ENCODE measurements at places on chromosomes 11 and 22.
A peak's percentile ranks its signal among the peaks of the same experiment; 100 is the strongest.

GRCh38 chr11:86508604-86509587 lies 134.2 kb downstream of the CCDC81 start:
- no peak for DNase-seq

GRCh38 chr11:67410984-67411784 lies 4.3 kb upstream of the CARNS1 start:
- no peak for DNase-seq

- no peak for DNase-seq
These were observed 7.1 kb upstream of the ATG16L2 start for GRCh38 chr11:72807021-72807693.

- DNase-seq = no peak
These were observed 5.8 kb downstream of the CARS1 start for GRCh38 chr11:3051196-3052108.

- DNase-seq = no peak
These were observed 46.8 kb upstream of the NOX4 start for GRCh38 chr11:89537936-89538335.

DNA sequence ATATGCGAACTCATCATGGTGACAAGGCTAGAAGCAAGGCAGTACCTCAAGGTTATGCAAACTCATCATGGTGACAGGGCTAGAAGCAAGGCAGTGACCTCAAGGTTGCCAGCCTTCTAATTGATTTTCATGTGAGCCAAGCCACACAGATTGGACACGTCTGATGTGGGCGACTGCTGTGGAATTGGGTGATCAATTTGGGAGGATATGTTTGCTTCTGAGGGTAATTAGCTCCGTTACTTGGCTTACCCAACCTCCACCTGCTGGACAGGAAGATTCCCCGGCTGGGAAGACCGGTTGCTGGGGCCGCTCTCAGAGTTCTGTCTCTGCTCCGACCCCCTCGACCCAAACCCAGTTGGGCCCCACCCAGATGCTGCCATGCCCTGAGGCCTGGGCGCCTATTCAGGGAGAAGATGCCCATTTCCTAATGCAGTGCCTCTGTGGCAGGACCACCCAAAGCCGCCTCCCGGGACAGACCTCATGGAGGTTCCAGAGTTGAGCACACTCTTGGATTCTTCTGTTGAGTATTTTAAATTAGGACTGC lies 69.9 kb upstream of the SHANK2 start:
- no peak for DNase-seq

GRCh38 chr22:22022255-22022840 lies 39.8 kb upstream of the TOP3B start:
- no peak for DNase-seq

DNA sequence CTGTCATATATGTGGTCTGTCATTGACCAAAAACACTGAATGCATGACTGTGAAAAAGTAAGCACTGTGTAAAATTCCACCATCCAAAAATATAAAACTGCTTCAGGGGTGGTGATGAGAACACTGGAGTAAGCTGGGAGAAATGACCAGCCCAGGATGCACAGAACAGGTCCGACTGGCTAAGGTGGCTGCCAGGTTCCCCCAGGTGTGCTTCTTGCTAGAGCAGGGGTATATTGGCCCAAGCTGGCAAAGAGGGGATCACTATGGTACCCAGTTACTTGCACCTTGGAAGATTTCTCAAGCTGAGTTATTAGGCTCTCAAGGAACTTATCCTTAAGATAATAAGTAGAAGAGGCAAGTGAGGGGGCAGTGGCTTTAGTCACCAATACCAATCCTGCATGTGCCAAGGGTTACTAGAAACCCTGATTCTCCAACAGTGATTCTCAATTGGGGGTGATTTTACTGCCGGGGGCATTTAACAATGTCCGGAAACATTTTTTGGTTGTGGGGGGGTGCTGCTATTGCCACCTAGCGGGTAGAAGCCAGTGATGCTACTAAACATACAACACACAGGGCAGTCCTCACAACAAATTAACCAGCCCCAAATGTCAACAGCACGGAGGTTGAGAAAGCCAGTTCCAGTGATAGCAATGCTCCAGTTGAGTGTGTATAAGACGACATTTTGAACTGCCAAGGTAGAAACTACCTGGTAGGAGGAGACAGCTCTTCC lies 15.7 kb downstream of the SNU13 start:
- no peak for DNase-seq

GRCh38 chr11:33790040-33790439 lies 15.7 kb upstream of the FBXO3 start:
- DNase-seq = no peak

DNA sequence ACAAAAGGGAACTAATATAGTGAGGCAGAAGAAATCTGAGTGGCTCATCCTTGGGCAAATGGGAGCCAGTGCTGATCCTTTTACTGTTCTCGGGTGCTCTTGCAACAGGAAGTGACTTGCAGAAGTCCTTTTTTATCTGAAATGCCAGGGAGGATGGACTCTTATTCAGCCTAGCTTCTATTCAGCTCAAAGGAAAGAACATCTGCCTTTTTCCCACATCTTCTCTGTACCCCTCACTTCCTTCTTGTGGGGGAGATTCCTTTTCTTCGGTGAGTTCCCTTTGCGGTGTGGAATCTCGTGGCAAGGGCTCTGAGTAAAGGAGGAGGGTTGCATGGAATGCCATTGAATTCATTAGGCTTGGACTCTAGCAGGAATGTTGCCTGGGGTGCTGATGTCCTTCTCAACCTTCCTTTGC lies 76.2 kb downstream of the ZBTB16 start:
- DNase-seq = no peak

DNA sequence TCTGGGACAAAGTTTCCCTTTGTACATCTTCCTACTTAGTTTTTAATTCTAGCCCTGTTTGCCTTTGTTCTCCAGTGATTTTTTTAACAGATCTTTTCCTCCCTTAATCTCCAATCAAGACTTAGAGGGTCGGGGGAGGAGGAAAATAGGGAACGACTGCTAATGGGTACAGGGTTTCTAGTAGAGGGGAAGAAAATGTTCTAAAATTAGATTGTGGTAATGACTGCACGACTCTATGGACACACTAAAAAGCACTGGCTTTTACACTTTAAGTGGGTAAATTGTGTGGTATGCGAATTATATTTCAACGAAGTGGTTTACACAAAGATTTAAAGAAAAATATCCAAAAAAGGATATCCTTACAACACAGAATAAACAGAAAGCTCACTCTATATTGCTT lies 110.0 kb upstream of the SPON1 start:
- no peak for DNase-seq

GRCh38 chr11:125512106-125512505 lies 16.0 kb upstream of the FEZ1 start:
- DNase-seq = no peak

DNA sequence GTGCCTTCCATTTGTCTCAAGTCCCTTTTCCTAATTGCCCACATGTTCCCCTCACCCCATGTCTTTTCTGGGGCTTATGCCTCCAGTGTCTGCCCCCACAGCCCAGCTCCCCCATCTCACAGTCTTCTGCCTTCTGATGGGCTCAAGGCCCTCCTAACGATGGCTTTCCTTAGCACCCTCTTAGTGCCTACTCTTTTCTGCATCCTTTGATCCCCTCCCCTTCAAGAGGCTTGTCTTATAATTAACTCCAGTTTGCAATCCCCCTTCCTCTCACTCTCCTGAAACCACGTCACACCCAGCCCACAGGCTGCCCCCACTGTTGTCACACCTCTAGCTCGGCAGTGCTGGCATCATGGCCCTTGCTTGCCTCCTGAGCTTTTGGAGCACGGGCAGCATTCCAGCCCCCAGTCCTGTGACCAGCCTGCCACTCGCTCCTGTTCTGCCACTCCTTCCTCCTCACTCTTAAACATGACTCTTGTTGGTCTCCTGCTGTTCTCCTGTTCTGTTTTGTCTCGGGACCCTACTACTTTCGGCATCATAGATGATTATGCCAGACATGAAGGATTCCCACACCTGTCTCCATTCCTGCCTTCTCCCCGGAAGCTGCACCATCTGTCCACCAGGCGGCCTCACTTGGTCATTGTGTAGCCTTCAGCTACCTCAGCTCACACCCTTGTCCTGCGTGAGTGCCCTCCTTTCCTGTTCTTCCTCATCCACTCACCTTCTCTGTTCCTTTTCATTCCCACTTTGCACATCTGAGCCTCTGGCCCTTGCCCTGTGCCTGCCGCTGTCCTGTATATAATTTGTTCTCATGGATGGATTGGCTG lies 26.1 kb downstream of the UBE2L3 start:
- no peak for DNase-seq

DNA sequence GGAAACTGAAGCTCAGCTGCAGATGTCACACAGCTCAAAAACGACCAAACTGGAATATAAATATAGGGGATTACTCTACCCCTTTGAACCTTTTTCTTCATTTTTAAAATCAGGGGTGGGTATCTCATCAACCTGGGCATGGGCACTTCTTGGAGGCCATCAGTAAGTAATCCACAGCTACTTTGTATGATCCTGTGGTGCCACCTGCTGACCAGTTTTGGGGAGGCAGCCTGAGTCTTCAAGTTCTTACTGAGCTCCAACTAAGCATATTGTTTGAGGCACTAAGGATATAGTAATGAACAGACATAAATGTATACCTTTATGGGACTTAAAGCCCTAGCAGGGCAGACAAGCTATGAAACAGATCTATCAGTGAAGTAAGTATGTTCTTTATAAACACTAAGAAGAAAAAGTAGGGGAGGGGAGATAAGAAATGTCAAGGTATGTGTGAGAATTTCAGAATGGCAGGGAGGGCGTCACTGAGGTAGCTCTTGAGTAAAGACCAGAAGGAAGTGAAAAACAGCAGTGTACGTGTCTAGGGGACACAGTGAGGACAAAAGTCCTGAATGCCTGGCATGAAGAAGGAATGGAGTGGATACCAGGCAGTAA lies 18.4 kb downstream of the TUB start:
- DNase-seq = peak; percentile 61

GRCh38 chr11:121589946-121590537 lies 137.3 kb upstream of the SORL1-AS1 start:
- no peak for DNase-seq

GRCh38 chr22:39291523-39291922 lies 27.9 kb downstream of the RPL3 start:
- no peak for DNase-seq

DNA sequence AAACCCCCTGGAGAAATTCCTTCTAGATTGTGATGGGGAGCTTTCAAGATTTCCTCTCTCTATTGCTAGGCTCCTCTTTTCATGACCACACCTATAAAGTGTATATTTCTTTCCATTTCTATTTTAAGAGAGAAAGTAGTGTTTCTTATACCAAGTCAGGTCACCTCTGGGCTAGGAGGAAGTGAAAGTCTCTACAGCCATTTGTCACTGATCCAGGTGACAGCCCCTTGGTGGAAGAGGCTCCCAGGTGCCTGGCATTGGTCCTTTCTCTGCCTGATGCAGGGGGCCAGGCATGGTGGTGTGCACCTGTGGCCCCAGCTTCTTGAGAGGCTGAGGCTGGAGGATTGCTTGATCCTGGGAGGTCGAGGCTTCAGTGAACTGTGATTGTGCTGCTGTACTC lies 64.7 kb downstream of the DHCR7 start:
- no peak for DNase-seq

GRCh38 chr22:19631899-19632667 lies 82.2 kb upstream of the SEPTIN5 start:
- no peak for DNase-seq

DNA sequence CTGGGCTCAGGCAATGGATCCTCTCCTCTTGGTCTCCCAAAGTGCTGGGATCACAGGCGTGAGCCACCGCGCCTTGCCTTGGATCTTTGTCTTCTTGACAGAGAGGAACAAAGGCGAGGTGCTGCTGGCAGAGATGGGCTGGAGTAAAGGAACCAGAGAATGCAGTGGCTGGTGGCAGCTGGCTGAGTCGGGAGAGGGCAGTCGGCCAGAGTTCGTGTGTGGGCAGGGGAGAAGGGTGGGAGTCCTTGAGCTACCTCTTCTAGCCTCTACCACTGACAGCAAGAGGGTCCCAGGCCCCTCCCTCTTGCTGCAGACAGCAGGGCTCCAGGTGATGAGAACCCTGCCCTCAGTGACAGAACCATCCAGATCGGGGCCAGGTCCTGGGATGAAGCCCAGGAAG lies 86.2 kb upstream of the LINC01488 start:
- DNase-seq = no peak

DNA sequence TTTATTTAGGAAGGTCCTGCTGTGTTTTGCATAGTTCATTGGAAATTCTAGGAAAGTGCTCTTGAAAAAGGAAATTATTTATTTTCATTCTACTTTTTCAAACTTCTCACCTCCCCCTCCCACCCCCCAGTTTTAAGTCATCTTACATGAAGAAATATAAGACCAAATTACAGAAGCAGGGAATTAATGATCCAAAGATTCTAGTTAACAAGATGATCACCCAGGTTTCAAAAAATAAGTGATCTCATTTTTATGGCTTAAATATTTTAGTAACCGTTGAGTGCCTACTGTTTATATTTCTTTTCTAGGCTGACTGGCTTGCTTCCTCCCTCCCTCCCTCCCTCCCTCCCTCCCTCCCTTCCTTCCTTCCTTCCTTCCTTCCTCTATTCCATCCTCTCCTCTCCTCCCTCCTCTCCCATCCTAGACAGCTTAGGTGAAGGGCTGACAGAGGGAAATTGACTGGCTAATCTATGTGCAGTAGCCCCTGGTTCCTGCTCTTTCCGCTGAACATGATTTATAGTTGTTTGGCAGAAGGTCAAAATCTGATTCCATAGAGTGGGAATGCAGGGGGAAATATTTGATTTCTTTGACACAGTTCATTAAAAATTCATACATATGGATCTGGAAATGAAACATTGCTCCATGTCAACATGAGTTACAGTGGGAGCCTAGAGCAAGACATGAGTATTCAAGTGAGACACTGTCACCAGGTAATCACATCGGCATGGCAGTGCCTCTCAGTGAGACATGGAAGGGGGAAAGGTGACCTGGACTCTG lies 123.4 kb downstream of the COMMD9 start:
- no peak for DNase-seq

- DNase-seq = no peak
These were observed 64.6 kb downstream of the EXT2 start for GRCh38 chr11:44159848-44160721.

GRCh38 chr22:22171357-22172218 lies 73.0 kb upstream of the VPREB1 start:
- DNase-seq = no peak

GRCh38 chr11:64608046-64608445 lies 17.0 kb downstream of the SLC22A12 start:
- no peak for DNase-seq

DNA sequence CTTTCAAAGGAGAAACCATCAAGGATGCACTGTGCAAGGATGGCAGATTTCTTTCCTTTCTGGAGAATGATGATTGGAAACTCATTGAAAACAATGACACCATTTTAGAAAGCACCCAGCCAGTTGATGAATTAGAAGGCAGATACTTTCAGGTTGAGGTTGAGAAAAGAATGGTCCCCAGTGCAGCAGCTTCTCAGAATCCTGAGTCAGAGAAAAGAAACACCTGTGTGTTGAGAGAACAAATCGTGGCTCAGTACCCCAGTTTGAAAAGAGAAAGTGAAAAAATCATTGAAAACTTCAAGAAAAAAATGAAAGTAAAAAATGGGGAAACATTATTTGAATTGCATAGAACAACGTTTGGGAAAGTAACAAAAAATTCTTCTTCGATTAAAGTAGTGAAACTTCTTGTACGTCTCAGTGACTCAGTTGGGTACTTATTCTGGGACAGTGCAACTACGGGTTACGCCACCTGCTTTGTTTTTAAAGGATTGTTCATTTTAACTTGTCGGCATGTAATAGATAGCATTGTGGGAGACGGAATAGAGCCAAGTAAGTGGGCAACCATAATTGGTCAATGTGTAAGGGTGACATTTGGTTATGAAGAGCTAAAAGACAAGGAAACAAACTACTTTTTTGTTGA lies 9.8 kb downstream of the FAM111A start:
- DNase-seq = peak; percentile 45

Measured in T-helper 2 cell (primary cell).